ENCODE measurements at places on chromosomes 11 and 22. TPM values are rescaled to one million over a fixed set of nuclear protein-coding genes. Genes with fewer than 3 reads are reported as not detected.

- peak; percentile 63 for DNase-seq
These were observed 33.2 kb upstream of the CCDC89 start for GRCh38 chr11:85718991-85719807.

- no peak for DNase-seq
These were observed 78.5 kb downstream of the TRAF6 start for GRCh38 chr11:36431429-36432092.

- no peak for DNase-seq
These were observed 31.1 kb upstream of the CD44 start for GRCh38 chr11:35107861-35108260.

DNA sequence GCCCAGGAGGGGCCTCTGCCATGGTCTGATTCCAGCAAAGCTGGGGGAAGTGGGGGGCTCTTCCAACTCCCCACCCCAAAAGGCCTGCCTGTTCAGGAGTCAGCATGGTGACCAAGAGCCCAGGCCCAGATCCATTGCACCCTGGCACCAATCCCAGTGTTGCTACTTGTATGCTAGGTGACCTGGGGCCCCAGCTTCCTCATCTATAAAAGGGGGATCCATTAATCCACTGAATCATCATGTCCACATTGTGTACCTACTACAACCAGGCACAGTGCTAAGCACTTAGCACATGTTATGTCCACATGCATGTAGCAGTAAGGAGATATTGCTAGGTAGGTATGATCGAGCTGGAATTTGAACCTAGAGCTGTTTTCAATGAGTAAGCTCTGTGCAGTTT lies 2.0 kb downstream of the SYT12 start:
- no peak for DNase-seq

DNA sequence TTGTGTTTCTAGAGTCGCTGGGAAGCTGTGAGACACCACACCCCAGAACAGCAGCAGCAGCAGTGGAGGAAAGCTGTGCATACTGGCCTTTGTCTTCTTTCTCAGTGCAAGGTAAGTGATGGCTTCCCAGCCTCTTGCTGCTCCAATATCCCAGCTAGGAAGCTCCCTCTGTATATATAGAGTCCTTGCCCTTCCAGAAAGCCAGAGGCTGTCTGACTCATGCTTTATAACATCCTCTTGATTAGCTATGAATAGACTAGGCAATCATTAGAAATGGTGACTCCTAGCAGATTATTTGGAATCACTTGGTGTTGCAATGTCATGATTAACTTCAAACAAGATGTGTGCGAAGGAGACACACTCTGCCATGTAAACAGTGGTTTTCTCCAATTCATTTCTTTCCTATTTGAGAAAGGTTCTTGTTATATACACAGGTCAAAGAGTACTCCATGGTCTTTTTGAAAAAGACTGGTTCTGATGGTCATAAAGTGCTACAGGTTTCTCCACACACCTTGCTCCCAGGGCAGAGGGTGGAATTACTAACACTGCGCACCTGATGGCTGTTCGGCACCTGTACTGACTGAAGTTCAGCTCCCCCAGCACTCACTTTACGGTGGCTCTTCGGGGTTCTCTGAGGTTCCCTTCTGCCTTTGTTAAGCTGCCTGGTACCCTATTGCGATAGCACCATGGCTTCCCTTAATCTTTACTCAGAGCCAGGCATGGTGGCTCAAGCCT lies at the start of gene MMP1:
TSS of gene MMP1 (minus strand) at position 149 of the 735 bp plus-strand sequence. CDS start at position 81, 68 bp downstream.
- DNase-seq, result no peak

GRCh38 chr11:83194281-83195142 lies 1.0 kb downstream of the ANKRD42 start:
- peak; percentile 49 for DNase-seq

GRCh38 chr11:107014871-107015270 lies 3.4 kb downstream of the GUCY1A2 start:
- no peak for DNase-seq

DNA sequence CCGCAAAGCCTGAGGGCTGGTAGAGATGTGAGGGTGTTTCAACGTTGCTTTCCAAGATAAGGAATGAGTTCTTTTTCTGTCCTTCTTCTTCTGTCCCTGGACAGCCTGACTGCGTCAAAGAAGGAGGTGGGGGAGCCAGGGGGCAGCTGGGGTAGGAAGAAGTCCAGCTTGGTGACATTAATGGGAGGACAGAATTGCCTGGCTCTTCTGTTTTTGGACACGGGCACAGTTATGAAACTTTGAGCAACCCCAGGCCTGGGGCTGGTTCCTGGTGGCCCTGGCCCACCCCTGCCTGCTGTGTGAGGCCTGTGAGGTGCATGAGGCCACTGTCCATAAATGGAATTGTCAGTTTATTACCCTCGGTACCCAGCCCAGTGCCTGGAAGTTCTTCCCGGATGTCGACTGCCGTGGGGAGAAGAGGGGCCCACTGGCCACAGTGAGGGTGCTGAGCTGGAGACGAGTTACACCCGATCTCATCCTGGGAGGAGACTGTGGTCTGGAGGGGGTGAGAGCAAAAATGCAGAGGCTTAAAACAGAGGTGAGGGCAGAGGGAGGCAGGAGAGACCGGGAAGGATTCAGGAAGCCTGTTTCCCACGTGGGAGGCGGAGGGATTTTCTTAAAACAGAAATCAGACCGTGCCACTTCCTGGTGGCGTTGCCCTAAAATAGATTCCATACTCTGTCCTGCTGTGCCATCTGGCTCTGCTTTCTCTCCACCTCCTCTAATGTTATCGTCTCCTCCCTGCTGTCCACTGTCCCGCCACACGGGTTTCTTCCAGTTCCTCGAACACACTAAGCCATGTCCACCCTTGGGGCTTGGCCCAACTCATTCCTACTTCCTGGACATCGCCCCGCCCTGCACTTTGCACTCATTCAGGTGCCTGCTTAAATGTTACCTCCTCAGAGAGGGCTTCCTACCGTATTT lies 59.7 kb upstream of the RASD2 start:
- DNase-seq, result peak; percentile 20

DNA sequence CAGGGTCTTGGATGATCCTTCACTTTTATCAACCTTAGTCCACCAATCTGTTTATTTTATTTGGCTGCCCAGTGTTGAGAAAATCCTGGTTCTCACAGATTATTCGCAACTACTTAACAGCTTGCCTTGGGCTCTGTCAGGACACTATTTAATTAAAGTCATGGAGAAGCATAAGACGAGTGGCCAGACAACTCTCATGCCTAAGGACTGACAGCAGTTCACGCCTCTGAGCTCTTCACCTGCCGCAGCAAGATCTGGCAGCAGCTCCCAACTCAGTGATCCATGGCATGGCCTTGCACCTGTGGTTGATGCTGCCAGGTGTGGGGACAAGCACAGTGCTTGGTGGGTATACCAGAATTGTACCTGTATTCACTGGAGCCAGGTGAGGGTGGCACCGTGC lies 37.8 kb downstream of the HIRA start:
- DNase-seq, result no peak

GRCh38 chr11:122068837-122069236 lies 47.2 kb downstream of the BLID start:
- no peak for DNase-seq

GRCh38 chr11:84790849-84791427 lies 836.2 kb downstream of the DLG2 start:
- DNase-seq, result no peak

DNA sequence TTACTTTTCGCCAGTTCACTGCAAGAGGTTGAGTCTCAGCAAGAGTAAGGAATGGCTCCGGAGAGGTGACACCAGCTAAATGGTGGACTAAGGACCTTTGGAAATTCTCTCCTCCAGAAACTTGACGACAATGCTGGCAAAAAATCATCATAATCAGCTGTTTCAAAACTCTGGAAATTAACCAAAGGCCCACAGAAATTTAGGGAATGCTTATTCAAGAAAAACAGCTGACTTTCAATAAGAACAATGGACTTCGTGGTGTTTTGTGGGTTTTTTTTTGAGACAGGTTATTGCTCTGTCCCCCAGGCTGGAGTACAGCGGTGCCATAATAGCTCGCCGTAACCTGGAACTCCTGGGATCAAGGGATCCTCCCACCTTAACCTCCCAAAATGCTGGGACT lies 68.4 kb upstream of the SEPTIN5 start:
- no peak for DNase-seq

- no peak for DNase-seq
These were observed 590 bp upstream of the IFITM10 start for GRCh38 chr11:1750840-1751530.

GRCh38 chr22:47944941-47945340 lies 1182.5 kb downstream of the TBC1D22A start:
- no peak for DNase-seq

GRCh38 chr11:116825854-116826750 lies 3.0 kb upstream of the APOA4 start:
- no peak for DNase-seq

DNA sequence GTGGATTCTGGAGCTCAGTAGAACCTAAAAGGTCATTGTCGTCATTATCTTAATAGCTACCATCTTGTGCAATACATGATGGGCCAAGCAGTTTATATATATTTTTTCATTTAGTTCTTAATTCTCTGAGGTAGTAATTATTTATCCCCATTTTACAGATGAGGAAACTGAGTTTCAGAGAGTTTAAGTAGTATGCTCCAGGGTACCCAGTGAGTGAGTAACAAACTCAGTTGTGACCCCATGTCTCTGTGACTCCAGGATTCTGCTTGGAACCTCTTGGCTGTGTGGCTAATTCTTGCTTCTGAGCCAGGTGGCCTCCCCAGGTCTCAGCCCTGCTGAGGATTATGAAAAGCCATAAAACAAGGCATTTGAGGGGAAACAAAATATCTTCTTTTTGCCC lies 82.6 kb downstream of the CEP164 start:
- DNase-seq, result no peak

- DNase-seq, result peak; percentile 59
These were observed at the start of gene GUCY1A2 for GRCh38 chr11:107018219-107018901. GUCY1A2 (minus strand) TSS chr11:107018476; CDS start chr11:107018055, 421 bp downstream.

DNA sequence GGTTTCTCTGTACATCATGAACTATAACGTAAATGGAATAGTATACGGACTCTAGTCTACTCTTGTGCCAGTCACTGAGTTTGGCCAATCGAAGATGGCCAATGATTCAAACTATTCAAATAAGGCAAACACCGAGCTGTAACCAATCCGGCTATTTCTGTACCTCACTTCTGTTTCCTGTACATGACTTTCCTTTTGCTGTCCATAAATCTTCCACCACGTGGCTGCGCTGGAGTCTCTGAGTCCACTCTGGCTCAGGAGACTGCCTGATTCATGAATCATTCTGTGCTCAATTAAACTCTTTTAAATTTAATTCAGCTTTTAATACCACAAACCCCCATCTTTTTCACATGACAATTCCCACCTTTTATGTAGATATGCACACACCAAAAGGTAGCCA lies 1.5 kb upstream of the JAML start:
- no peak for DNase-seq

GRCh38 chr11:74730571-74731260 lies 510 bp downstream of the CHRDL2 start:
- peak; percentile 45 for DNase-seq

DNA sequence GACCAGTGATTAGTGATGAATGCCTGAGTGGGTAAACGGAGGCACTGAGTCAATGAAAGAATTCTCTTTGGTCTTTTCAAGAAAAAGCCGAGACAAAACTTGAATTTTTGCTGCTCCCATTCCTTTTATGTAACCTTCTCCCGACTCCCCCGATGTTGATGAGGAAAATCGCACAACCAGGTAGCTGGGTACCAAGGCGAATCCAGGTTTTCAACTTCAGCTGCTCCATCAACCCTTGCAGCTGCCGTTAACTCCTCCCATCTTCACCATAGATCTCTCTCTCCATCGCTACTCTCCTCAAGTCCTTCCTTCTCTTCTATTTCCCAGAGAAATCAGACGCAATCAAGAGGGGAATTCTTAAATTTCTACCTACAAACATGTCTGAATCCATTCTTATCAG lies 611 bp upstream of the USP2 start:
- no peak for DNase-seq

DNA sequence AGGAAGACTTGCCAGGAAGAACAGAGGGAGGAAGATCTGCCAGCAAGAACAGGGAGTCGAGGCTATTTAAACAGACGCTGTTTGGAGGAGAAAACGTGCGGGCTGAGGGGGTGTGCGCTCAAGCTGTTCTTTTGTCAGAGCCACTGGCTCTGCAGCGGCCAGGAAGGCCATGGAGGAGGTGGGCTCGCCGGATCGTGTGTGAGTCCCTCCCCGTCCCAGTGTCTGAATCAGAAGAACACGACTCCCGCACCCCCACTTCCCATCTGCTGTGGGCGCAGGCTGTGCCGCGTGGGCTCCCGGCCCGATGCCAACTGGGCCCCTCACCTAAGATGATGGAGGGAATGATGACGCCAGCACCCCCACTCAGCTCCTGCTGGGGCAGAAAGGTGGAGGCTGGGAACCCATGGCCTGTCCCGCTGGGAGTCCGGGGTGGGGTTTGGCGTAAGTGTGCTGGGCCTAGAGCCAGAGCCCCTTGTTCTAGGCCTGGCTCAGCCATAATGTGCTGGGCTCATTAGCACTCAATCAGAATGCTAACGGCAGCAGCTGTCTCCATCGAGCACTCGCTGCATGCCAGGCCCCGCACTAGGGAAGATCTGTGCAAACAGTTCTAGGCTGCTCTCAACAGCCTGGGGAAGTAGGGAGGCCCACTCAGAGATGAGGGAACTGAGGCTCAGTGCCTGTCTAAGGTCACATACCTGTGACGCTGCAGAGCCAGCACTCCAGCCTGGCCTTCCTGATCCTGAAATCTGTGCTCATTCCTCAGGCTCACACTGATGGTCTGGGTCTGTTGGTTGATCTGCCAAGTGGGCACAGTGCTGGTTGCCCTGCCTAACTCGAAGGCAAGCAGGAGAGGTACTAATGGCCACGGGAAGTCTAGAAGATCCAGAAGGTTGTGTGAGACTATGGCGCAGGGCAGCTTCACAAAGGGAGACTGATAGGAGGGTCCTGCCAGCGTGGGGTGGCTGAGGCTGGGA lies 11.5 kb downstream of the NPTXR start:
- no peak for DNase-seq

GRCh38 chr22:45775569-45776312 lies 104.1 kb downstream of the ATXN10 start:
- no peak for DNase-seq

- no peak for DNase-seq
These were observed 244.0 kb downstream of the CASP12 start for GRCh38 chr11:104654181-104654813.

GRCh38 chr11:70040869-70041501 lies 37.1 kb upstream of the ANO1 start:
- DNase-seq, result no peak

GRCh38 chr11:44868455-44869421 lies 81.9 kb downstream of the TP53I11 start:
- DNase-seq, result no peak

DNA sequence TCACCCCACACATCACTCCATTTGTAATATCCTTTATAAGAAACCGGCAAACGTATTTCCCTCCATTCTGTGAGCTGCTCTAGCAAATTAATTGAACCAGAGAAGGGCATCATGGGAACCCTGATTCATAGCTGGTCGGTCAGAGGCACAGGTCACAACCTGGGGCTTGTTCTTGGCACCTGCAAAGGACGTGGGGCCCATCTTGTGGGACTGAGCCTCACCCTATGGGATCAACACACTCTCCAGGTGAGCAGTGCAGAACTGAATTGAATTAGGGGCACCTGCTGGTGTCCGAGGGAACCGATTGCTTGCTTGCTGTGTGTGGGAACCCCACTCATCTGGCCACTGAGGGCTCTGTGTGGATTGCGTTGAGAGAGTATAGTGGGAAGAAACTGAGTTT lies 145.3 kb downstream of the CTTN start:
- DNase-seq, result no peak

Gene DKK3
- 17.1 TPM for total RNA-seq

Gene TRIM21
- 15.6 TPM for total RNA-seq

Gene BCL2L13
- total RNA-seq, result 26.0 TPM

Gene CD3E
- not detected for total RNA-seq

Gene OR52H1
- total RNA-seq, result not detected

Gene SNX15
- total RNA-seq, result 25.7 TPM

Gene RIMBP3C
- 0.22 TPM for total RNA-seq

Gene RFPL2
- total RNA-seq, result not detected

Gene GTSE1
- total RNA-seq, result 42.6 TPM

Gene CNTF
- total RNA-seq, result 3.5 TPM
